ENCODE measurements at places on chromosomes 2 and 18.

GRCh38 chr2:240205348-240205747 is 64.9 kb upstream of the OTOS start:
- peak; percentile 74 for DNase-seq

DNA sequence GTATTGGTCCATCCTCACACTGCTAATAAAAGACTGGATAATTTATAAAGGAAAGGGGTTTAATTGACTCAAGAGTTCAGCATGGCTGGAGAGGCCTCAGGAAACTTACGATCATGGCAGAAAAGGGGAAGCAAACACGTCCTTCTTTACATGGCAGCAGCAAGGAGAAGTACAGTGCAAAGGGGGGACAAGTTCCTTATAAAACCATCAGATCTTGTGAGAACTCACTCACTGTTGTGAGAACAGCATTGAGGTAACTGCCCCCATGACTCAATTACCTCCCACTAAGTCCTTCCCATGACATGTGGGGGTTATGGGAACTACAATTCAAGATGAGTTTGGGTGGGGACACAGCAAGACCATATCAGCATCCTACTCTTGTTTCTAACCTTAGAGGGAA is 37.0 kb downstream of the SP100 start:
- no peak for DNase-seq

- no peak for DNase-seq
Observed at GRCh38 chr2:151465771-151466170, 56.1 kb downstream of the RIF1 start.

DNA sequence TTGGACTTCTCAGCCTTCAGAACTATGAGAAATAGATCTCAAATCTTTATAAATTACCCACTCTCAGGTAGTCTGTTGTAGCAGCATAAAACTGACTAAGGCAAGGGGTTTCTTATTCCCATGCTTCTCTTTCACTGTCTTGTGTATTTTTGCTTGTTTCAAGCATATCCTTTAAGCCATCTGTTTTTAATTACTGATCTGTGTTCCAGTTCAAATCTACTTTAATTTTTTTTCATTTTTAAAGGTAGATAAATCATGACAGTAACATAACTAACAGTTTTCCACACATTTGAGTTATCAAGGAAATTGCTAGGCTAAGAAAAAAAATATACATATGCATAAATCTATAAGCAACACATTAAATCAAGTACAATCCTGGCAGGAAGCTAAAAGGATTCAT is 317.9 kb upstream of the TNP1 start:
- no peak for DNase-seq

- DNase-seq = no peak
Observed at GRCh38 chr18:11108947-11109346, 40.4 kb downstream of the PIEZO2 start.

DNA sequence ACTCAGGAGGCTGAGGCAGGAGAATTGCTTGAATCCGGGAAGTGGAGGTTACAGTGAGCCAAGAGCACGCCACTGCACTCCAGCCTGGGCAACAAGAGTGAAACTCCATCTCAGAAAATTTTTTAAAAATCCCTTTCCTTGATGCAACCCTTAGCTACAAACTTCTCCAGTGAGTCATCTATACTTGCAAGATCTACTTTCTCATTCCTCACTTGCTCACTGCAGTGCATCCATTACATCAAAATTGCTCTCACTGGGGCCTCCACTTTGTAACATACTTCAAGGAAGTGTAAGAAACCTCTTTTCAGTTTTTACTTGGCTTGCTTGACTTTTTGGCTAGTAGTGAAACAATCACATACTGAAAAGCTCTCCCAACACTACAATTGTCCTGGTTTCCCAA is 65.3 kb downstream of the REEP1 start:
- DNase-seq = no peak

DNA sequence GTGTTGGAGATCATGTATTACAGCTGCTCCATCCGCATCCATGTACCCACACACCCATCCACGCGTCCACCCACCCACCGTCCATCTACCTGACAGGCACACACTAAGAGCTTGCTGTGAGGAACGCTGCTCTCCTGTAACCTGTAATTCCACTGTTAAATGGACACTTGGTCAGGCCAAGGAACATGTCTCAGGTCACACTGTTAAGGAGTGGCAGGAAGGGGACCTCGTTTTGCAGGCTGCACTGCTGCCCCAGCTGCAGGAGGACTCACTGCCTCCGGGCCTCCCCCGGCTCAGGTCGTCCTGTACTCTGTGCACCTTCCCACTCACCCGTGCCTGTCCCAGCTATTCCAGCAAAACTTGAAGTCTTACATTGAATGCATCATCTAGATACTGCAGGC is 170.5 kb downstream of the EIPR1 start:
- no peak for DNase-seq

DNA sequence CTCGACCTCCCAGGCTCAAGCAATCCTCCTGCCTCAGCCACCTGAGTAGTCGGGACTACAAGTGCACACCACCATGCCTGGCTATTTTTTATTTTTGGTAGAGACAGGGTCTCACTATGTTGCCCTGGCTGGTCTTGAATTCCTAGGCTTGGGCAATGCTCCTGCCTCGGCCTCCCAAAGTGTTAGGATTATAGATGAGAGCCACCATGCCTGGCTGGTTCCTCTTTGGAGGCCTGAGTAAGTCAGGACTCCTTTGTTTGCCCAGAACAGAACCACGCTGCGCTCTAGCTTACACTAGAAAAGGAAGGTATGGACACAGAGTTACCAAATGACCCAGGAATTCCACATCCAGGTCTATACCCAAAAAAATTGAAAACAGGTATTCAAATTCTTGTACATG is 135.9 kb upstream of the SLC1A4 start:
- DNase-seq = no peak

DNA sequence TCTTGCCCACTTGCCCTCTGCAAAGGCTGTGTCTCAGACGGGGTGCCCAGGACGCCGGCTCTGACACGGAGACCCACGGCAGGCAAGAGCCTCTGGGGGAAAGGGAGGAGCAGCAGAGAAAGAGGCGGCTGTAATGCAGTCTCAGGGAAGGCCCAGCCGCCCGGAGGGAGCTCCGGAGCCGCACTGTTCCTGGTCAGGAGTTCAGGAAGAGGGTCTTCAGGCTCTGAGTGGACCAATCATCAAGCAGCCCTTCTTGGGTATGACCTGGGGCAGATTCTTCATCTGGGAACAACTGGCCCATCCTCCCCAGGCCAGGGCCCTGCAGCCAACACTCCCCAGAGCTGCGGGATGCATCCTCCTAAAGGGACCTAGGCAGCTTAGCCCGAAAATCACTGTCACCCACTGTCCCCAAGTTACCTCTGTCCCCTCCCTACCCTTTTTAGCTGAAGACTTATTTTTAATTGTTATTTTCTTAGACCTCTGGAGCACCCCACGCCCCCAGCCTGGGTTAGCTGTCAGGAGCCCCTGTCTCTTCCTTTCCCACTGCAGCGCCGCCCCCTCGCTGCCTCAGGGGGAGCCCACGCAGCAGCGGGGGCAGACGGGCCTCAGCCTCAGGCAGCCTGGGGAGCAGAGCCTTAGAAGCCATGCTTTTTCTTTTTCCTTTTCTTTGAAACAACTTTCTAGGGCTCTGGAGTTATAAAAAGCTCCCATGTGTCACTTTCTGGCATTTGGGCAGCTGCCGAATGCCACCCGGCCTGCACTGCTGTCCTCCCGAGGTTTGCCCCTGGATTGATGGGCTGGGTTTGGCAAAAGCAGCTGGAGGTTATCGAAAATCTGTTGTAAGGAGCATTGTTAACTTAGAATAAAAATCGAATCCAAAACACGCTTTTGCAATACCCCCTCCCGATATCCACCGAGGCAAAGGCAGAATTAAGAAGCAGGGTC is 644 bp upstream of the NEU2 start:
- DNase-seq = no peak

- no peak for DNase-seq
Observed at GRCh38 chr2:219513787-219514186, 495 bp upstream of the ASIC4 start.

- DNase-seq = no peak
Observed at GRCh38 chr2:16784652-16785051, 119.0 kb upstream of the CYRIA start.

- no peak for DNase-seq
Observed at GRCh38 chr2:50611351-50611871, 420.5 kb downstream of the NRXN1 start.

- no peak for DNase-seq
Observed at GRCh38 chr18:74541703-74542555, 7.6 kb downstream of the CNDP1 start.

GRCh38 chr2:120747281-120747680 is 11.6 kb downstream of the GLI2 start:
- DNase-seq = no peak

GRCh38 chr2:70030724-70031420 is 56.4 kb upstream of the PCBP1 start:
- DNase-seq = no peak

GRCh38 chr2:238899386-238899785 is 51.5 kb downstream of the TWIST2 start:
- DNase-seq = no peak

- no peak for DNase-seq
Observed at GRCh38 chr18:79863161-79864005, 65.6 kb downstream of the KCNG2 start.

GRCh38 chr2:187577310-187577709 is 23.1 kb upstream of the TFPI start:
- no peak for DNase-seq

DNA sequence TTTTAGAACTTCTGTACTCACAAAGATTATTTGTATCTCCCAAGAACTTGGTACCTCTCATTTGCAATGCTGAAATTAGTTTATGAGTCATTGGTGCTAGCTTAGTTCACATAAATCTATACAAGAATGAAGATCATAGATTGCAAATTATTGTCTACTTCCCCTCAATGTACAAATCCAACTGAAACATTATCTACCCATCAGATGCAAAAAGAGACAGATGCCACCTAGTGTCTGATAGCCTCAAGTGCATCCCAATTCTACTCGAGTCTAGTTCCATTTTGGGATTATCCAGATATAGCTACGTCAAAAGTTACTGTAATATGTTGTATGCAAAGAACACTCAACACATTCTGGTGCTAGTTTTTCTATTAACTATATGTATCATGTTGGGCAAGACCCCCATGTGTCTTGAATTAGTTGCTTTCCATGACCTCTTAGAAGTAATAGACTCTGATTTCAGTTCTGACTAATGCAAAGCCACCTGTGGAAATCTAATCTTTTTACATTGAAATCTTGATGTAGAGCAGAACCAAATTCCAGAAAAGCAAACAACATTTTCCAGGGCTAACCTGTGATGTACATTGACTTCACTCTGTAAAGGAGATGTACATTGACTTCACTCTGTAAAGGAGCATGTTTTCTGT is 210.0 kb downstream of the RBM43 start:
- peak; percentile 17 for DNase-seq

DNA sequence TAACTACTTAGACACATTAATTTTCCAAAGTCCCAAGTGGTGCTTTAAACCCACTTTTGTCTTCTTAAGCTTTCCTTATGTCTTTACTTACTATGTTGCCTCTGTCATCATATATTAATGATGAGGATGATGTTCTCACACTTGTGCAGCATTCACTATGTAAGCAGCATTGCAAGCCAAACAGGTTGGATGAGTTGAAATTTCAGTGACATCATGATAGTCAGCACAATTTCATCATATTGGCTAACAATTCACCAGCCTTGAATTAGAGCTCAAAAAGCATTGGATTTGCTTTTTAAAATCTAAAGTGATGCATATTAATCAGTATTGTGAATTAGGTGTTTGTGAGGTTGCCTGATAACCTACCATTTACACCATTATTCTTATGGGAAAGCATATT is 7.7 kb downstream of the APLF start:
- DNase-seq = no peak

DNA sequence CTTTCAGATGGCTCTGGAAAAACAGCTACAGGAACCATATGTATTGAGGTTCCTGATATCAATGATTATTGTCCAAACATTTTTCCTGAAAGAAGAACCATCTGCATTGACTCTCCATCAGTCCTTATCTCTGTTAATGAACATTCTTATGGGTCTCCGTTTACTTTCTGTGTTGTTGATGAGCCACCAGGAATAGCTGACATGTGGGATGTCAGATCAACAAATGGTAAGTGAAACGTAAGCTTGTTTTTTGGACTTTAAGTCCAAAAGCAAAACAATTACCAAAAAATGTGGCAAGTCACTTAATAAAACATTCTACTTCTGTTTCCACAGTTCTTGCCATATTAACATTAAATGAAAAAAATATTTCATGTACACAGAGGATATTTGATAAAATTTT is 26.8 kb downstream of the DSG4 start:
- no peak for DNase-seq

- DNase-seq = no peak
Observed at GRCh38 chr2:23503097-23503496, 118.1 kb downstream of the KLHL29 start.

GRCh38 chr2:232260075-232260474 is 118.5 kb upstream of the ALPP start:
- no peak for DNase-seq

GRCh38 chr2:191318729-191319078 is 73.5 kb downstream of the MYO1B start:
- no peak for DNase-seq

GRCh38 chr2:233440314-233440713 is 86.0 kb downstream of the DGKD start:
- no peak for DNase-seq

- no peak for DNase-seq
Observed at GRCh38 chr2:149002891-149003740, 35.4 kb upstream of the LYPD6B start.

GRCh38 chr2:102424754-102425153 is 1.8 kb downstream of the IL18RAP start:
- no peak for DNase-seq

GRCh38 chr18:25503567-25504081 is 151.7 kb upstream of the ZNF521 start:
- no peak for DNase-seq

GRCh38 chr2:59458800-59459199 is 1094.7 kb downstream of the BCL11A start:
- no peak for DNase-seq

- DNase-seq = no peak
Observed at GRCh38 chr2:230938098-230938497, 13.1 kb upstream of the GPR55 start.

GRCh38 chr2:42659609-42660008 is 91.2 kb downstream of the MTA3 start:
- DNase-seq = no peak

DNA sequence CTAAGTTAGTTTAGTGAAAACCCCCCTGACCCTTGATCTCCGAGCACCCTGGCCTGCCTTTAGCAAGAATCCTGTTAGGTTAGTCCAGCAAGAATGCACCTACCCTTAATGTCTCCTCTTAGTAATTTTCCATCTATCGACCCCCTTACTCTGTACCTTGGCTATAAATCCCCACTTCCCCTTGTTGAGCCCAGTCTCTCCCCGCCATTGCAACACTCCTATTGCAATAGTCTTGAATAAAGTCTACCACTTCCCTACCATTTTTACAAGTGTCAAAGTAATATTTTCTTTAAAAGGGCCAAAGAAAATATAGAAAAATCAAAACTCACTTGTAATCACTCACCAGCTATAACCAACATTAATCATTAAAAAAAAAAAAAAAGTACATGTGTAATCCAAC is 4.2 kb upstream of the ZBTB7C start:
- DNase-seq = no peak

- no peak for DNase-seq
Observed at GRCh38 chr2:238216651-238217184, 13.2 kb upstream of the ILKAP start.

GRCh38 chr2:239523954-239524330 is 123.1 kb upstream of the HDAC4 start:
- no peak for DNase-seq

- no peak for DNase-seq
Observed at GRCh38 chr2:119278946-119279345, 55.3 kb downstream of the STEAP3 start.

All from stimulated activated naive CD8-positive, alpha-beta T cell treated with anti-CD3 and anti-CD28 coated beads, Interleukin-15, amount 100 ng/mL, for 72 hours (primary cell).